ENCODE measurements at places on chromosomes 1 and 21.

- no peak for DNase-seq
These were observed 11.2 kb downstream of the KIFAP3 start for GRCh38 chr1:170063109-170063826.

GRCh38 chr1:151713874-151714273 is 2.7 kb downstream of the CELF3 start:
- DNase-seq: no peak

DNA sequence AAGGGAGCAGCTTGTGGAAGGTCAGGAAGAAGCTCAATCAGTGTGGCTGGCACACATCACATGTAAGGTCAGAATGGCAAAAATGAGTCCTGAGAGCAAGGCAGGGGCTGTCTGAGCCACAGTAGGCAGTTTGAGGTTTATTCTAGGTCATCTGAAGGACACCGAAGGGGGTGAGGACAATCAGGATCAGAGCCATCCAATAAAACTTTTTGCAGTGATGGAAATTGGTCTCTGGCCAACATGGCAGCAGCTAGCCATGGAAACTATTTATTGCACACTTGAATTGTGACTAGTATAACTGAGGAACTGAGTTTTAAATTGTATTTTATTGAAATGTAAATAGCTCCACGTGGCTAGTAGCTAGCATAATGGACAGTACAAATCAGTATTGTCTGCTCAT is 97.0 kb upstream of the CACNA1E start:
- no peak for DNase-seq

GRCh38 chr1:202029171-202029665 is 18.8 kb downstream of the ELF3 start:
- DNase-seq: peak; percentile 51

- DNase-seq: no peak
These were observed 53.1 kb upstream of the CD5L start for GRCh38 chr1:157894613-157895165.

DNA sequence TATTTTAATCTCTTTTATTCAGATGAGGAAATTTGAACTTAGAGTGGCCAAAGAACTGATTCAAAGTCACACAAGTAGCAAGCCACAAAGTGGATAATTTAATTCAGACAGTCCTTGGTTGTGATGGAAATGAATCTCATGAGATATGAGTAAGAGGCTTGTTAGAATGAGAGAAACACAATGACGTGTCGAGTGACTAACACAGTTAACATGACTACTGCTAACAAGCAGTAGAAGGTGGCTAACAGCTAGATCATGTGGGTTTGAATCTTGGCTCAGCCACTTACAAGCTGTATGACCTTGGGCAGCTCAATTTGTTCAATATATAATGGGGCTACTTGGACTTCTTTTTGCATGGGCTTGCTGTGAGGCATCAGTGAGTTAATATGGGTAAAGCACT is 104.5 kb upstream of the LMO4 start:
- DNase-seq: peak; percentile 74

DNA sequence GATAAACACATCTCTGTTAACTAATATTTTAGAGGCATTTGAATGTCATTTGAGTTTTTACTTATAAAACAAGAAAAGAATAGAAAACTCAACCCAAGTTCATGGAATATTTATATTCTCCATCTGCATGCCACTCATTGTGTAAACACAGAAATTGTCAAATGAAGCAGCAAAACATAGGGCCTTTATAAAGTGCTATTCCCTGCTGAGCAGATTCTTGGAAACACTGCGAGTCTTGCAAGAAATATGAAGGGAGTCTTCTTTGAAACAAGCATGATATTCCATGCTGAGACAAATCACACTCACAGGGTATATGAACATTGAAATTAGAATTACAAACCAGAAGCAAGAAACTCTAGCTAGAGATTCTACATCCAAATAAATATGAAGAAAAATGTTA is 655.8 kb downstream of the BRINP3 start:
- no peak for DNase-seq

DNA sequence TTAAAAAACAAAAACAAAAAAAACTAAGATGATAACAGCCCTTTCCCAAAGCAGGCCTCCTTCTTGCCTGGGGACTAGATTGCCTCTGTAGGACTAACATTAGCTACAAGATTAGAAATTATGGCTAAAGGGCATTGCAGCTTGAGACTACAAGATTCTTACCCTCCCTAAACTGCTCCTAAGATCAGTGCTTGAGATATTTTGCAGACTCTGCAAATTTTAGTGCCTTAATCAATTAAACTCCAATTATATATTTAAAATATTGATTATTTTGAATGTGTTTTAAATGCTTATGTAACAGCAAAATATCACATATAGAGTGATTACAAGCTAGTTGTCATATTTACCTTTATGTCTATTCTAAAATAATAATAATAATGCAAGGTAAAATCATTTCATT is 47.4 kb upstream of the SLC5A9 start:
- no peak for DNase-seq

GRCh38 chr1:91022518-91022929 is 689 bp upstream of the ZNF644 start:
- DNase-seq: no peak

DNA sequence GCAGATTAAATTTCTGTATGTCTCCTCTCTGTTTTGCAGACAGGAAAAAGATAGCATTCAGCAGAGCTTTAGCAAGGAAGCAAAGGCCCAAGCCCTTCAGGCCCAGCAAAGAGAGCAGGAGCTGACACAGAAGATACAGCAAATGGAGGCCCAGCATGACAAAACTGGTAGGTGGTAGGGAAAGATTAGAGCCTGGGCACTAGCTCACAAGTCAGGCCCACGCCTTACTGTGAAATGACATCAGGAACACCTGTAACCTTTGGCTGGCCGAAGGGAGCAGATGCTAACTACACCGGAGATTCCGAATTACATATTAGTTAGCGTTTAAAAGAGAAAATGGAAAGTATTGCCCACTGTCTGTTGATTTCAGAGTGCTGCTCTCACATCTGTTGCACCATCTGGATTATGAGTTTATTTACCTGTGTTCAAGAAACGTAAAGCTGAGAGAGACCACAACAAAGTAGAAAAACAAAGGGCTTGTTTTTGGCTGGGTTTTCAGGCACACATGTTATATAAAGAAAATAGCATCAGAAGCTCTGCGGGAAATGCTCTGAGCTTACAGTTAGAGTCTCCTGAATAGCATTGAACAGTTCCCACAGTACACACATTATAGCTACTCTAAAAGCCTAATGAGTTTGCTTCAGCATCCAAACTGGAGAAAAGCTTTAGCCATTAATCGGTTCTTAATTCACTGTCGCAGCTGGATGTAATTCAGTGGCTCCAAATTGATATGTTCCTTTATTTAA is 160.0 kb downstream of the SDCCAG8 start:
- no peak for DNase-seq

GRCh38 chr1:5349526-5349925 is 642.7 kb downstream of the NPHP4 start:
- no peak for DNase-seq

GRCh38 chr1:149884433-149885338 is 14.7 kb upstream of the BOLA1 start:
- DNase-seq: no peak

GRCh38 chr21:43814215-43815106 is 25.1 kb downstream of the RRP1 start:
- no peak for DNase-seq

- no peak for DNase-seq
These were observed 29.6 kb upstream of the RGS1 start for GRCh38 chr1:192545896-192546521.

- no peak for DNase-seq
These were observed 114.3 kb upstream of the ZNF678 start for GRCh38 chr1:227449051-227449450.

DNA sequence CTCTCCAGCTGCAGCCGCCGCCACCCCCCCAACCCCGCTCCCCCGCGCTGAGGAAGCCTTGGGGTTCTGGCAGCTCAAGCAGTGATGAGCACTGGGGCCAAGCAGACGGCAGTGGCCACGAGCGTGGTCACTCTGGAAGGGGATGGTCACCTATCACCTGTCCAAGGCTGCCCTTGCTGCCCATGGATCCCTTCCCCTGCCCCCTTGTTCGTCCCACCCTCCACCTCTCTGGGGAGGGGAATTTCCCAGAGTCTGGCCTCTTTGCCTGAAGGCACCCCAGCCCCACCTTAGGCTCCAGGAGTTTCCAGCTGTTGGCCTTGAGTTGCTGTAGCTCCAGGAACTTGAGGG is 7.2 kb upstream of the SMIM12 start:
- DNase-seq: no peak

- DNase-seq: no peak
These were observed 8.7 kb downstream of the PKNOX1 start for GRCh38 chr21:42983103-42983502.

GRCh38 chr1:50970509-50970887 is 453 bp downstream of the CDKN2C start:
- no peak for DNase-seq

GRCh38 chr1:45456531-45456930 is 34.4 kb downstream of the TESK2 start:
- no peak for DNase-seq

DNA sequence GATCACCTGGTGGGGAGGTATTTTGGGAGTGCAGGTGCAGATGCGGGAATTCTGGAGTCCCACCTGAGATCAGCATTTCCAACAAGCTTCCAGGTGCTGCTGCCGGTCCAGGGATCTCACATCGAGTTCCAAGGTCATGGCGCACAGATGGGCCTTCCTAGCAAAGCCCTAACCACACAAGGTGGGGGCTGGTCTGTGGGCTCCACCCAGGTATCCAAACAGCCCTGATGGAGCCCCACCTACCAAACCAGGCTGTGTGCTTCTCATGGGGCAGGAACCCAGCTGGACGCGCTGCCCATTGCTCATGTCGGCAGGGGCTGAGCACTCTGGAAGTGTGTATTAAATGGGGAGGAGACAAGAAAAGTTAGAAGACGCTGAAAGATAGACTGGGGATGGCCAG is 35.0 kb upstream of the TMEM51 start:
- DNase-seq: no peak

DNA sequence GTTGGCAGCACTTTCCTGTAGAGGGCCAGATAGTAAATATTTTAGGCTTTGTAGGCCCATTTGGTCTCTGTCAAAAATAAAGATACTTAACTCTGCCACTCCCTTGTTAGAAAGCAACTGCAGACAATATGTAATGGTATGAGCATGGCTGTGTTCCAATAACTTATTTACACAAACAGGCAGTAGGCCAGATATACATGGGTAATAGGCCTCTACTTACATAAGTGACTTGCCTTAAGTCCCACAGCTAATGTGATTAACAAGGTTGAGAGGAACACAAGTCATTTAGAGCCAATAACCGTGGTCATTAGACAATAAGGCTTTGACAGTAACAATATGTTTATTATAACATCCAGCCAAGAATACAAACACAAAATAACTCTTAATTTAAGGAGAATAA is 17.4 kb downstream of the CCT8 start:
- no peak for DNase-seq

GRCh38 chr1:183191833-183192232 is 5.8 kb downstream of the LAMC2 start:
- no peak for DNase-seq

DNA sequence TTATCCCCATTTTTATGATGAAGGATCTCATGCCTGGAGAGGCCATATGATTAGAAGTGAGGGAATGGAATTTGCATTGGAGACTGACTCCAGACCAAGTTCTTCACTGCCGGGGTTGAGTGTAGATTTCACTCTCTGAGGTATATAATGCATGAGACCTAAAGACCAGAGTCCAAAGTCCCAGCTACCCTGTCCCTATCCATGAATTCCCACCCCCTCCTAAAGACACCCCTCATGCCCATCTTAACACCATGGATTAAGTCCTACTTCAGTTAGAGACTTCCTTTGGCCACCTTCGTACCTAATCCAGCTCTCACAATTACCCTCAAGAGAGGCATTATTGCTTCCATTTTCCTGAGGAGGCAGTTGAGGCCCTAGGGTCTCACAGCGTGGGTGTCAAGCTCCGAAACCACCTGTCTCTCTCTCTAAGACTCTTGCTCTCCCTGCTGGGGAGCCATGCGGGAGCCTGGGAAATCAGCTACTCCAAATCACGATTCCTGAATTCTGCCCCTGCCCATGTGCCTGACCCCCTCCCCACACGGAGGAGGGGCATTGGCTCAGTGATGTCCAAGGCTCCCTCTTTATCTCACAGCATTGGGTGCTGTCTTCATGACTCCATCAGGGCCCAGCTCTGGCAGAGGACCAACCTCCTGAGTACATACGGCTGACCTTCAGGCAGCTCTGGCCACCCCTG is 11.7 kb upstream of the FOXO6 start:
- DNase-seq: no peak

GRCh38 chr1:209086486-209087192 is 496.9 kb upstream of the CAMK1G start:
- no peak for DNase-seq

DNA sequence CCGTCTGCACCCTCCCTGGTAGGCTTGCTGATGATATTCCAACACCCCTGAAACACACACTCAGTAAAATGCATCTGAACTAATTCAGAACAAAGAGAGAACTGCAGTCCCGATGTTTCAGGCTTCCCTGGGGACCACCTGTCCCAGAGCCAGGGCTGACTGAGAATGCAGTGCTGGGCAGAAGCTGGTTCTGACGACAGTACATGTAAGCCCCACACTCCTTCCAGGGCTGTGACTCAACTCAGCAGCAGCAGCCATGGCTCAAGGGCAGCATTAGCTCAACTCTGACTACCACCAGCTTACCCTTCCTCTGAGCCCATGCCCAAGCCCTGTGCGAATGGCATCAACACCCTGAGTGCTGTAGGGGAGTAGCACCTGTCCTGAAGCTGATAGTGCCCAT is 56.4 kb upstream of the SIPA1L2 start:
- DNase-seq: no peak

- DNase-seq: no peak
These were observed 15.0 kb upstream of the FCAMR start for GRCh38 chr1:206985162-206985749.

DNA sequence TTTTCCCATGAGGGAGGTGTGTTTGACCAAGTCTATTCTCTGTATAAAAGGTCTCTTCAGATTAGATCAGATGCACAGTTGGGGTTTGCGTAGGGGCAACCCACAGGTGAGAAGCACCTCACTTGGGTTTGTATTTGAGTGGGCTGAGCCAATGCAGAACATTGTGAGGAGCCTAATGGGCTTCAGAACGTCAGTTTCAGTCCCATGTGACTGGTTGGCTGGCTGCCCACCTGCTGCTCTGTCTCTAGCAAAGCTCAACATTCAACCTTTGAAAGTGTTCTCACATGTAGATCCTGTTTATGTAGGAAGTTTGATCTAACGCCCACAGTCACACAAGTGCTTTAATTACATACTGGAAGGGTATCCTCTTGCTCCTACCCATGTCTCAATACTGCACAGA is 105.5 kb downstream of the FASLG start:
- no peak for DNase-seq

GRCh38 chr1:216832192-216832591 is 109.0 kb upstream of the ESRRG start:
- no peak for DNase-seq

GRCh38 chr21:44831227-44831860 is 13.5 kb upstream of the SUMO3 start:
- no peak for DNase-seq

DNA sequence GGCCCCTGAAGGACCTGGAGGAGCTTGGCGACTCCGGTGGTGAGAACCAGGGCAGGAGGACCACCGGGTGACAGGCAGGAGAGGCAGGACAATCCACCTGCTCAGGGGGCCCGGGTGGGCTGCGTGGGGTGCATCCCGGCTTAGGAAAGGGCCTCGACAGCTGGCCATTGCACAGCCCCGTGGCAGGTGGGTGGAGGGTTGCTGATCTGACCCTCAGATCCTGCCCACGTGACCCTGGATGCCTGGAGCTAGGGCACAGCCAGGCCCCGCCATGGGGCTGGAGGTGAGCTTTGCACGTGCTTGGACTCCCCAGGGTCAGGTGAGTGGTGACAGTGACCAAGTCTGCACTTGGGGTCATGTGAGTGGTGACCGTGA is 35.5 kb upstream of the SLC19A1 start:
- no peak for DNase-seq

GRCh38 chr21:31967334-31967733 is 94.5 kb downstream of the HUNK start:
- DNase-seq: no peak

Measured in AG09319 (cell line).